ENCODE measurements at places on chromosomes 16 and 17.

GRCh38 chr17:5840811-5841446, 229.2 kb upstream of the WSCD1 start:
- no peak for DNase-seq

- DNase-seq = peak; percentile 70
Observed at GRCh38 chr17:49997773-49998703, 3.0 kb upstream of the DLX3 start.

GRCh38 chr16:88505405-88506082, 52.5 kb downstream of the ZFPM1 start:
- peak; percentile 49 for DNase-seq

- DNase-seq = no peak
Observed at GRCh38 chr17:9232591-9233270, 211.4 kb downstream of the NTN1 start.

DNA sequence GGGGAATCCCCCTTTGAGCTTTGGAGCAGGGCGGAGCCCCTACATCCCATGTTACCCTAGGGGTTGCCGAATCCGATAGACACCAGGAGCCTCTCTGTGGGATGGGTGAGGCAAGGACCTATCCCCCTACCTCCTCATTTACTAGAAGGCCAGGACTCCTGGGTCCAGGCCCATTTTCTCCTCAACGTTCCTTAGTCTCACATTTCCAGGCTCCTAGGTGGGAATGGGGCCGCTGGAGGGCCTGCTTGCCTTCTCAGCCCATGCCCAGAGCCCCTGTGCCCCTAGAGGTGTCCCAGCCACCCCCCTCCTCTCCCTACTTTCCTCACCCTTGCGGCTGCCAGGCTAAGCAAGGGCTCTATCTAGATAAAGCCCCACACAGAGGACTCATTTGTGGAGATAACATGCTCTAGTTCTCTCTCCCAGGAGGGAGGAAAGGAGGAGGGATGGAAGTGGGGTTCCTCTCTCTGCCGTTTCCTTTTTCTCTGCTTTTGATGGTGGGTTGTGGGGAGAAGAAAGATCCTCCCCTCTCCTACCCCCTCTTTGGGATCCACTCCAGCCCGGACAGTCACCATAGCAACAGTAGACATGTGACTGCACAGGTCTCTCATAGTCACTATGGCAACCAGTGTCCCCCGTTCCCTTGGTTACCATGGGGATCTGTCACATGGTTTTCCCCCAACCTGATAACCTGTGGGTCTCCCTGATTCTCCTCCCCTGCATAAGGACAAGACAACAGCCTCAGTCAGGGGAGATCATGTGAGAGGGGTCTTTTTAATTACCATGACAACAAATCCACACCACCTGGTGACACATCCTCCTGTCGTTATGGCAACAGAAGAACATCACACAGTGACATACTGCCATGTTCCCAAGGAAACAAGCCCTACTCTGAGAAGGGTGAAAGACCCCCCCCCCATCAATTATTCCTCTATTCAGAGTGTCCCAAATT, 5.2 kb downstream of the CACNA1G start:
- no peak for DNase-seq

Data from activated CD8-positive, alpha-beta memory T cell treated with anti-CD3 and anti-CD28 coated beads for 1 hour (primary cell).